CD4-positive, alpha-beta T cell treated with Interleukin-6 at 100 ng/mL for 8 hours (primary cell): ENCODE measurements at places on chromosomes 6 and 20.

DNA sequence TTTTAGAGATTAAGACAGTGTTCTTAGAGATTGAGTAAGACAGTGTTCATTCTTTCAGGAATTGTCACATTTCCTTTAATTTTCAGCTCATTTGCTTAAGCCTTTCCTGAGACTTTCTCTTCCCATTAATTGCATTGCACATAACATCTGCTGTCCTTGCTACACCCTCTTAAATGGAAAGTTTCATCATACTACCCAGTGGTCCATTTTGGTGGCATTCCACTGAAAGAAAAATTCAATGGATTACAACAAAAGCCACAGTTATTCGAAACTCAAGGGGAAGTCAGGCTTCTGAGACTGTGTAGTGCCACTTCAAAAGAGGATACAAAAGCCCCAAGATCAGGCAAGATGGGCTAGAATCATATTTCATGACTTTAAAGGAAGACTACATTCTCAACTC is 64.0 kb downstream of the RSPO3 start:
- DNase-seq, result no peak

DNA sequence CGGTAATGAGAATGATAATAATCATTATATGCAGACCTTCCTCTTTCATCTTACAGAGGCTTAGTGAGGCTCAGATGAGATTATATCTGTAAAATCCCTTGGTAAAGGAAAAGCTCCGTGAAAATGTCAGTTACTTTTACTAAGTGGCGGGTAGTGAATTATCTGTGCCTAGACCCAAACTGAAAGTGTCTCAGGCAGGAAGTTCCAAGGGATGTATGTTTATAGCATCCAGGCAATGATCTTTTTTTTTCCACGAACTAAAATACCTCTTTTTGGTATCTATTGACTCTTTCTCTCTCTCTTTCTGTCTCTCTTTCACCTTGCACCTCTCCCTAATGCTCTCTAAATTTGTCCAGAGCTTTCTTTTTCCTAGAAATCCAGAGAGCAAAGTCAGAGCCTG is 5.0 kb downstream of the TCF21 start:
- DNase-seq, result no peak

- no peak for DNase-seq
Observed at GRCh38 chr20:51893723-51894122, 91.4 kb upstream of the SALL4 start.

DNA sequence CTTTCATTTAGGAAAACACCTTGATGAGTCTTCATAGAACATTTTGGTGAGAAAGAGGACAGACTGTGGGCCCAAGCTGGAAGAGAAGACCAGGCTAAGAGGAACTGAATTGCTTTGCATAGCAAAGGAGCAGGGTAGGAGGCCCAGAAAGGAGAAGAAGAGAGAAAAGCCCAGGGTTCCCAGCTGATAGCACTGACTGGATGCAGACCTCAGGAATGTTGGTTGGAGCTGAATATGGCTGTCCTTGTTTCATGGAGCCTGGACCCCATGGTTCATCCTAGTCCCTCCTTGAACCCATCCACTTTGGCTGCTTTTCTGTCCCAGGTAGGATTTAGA is 18.0 kb upstream of the ZFAND3 start:
- no peak for DNase-seq

DNA sequence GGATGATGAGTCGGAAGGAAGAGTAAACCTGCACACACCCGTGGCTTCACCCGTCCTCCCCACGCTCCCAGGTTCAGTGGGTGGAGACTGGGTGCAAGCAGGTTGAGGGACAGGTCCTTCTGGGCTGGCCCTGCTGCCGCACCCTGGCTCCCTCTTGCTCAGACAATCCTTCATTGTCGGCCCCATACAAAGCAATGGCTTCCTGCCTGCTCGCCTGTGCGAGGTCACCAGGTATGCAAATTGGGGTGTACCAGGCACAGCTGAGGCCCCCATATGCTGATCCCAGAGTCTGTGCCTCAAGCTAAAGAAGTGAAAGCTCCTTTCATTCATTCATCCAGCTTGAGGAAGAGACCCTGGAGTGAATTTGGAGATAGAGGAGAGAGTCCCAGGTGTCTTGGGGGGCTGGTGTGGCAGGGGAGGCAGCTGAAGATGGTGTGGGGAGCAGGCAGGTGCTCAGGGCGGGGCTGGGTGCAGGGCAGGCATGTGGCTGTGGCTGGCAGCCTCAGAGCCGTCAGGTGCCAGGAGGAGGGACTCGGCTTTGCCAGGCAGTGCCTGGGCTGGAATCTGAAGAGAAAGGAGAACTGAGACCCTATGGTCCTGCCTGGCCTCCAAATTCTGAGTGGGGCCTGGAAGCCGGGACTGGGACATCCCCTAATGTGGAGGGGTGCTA is 4.7 kb downstream of the SLCO4A1 start:
- no peak for DNase-seq

GRCh38 chr6:135270676-135271536 is 89.8 kb downstream of the MYB start:
- no peak for DNase-seq

- DNase-seq, result no peak
Observed at GRCh38 chr6:81901551-81901966, 149.1 kb upstream of the TENT5A start.

- no peak for DNase-seq
Observed at GRCh38 chr6:159440911-159441703, 251.9 kb downstream of the SOD2 start.

- no peak for DNase-seq
Observed at GRCh38 chr6:151181706-151182363, 57.9 kb upstream of the AKAP12 start.

- peak; percentile 71 for DNase-seq
Observed at GRCh38 chr20:62716198-62716940, 7.7 kb downstream of the NTSR1 start.

DNA sequence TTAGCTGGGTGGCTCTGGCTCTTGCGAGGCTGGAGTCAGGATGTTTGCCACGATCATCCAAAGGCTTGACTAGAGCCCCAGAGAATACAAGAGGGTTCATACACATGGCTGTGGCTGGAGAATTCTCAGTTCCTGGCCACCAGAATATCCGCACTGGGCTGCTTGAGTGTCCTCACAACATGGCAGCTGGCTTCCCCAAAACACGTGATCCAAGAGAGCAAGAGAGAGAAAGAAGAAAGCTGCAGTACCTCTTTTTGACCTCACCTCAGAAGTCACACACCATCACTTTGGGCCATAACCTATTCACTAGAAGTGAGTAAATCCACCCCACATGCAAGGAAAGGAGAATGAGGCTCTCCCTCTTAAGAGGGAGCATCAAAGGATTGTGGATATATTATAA is 21.5 kb upstream of the BPIFB1 start:
- no peak for DNase-seq

- DNase-seq, result no peak
Observed at GRCh38 chr6:148535976-148536375, 193.3 kb downstream of the SASH1 start.

- DNase-seq, result no peak
Observed at GRCh38 chr6:63783096-63783495, 147.5 kb downstream of the PHF3 start.

- no peak for DNase-seq
Observed at GRCh38 chr6:1739680-1740079, 130.0 kb downstream of the FOXC1 start.

GRCh38 chr6:39005774-39006173 is 42.8 kb upstream of the GLP1R start:
- DNase-seq, result no peak

DNA sequence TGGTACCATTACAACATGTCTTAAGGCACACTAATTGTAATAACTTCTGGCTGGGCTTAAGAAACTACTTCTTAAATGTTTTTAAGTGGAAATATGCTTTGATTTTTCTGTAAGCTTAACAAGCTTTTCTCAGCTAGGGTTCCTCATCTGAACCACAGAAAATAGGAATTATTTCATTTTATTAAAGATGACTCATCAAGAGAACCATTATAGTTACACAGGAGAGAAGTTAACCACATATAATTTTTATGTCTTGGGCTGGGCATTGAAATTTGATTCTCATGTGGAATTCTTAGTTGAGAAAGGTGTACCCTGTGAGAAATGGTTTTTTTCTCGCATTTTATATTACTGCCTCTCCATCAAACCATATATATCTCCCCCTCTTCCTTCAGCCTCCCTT is 75.1 kb downstream of the QKI start:
- no peak for DNase-seq

DNA sequence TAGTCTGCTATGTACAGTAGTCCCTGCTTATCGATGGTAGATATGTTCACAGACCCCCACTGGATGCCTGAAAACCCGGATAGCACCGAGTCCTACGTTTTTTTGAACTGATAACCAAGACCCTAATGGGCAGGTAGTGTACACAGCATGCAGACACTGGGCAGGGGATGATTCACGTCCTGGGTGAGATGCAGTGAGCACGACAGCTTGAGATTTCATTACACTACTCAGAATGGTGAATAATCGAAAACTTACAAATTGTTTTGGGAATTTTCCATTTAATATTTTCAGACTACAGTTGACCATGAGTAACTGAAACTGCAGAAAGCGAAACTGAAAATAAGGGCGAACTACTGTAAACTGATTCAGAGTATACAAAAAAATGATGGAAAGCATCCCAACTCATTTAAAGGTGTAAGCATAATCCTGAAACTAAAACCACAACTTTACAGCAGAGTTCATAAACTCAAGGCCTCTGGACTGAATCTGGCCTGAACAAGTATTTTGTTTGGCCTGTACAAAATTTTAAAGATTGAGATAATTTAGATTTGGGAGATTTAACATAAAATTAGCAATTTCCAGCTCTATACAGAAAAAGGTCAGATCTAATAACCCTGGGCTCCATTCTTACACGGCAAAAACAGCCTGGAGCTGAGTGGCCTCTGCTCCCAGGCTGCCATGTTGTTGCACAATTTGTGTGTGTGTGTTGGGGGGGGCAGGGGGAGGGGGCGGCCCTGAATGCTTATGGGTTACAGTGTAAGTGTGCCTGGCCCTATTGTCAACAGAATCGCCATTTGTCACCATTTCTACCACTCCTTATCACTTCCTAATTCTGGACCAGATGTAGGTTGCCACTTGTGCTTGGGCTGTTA is 34.9 kb downstream of the RNF24 start:
- DNase-seq, result peak; percentile 29

GRCh38 chr6:52562911-52563310 is 13.9 kb downstream of the TRAM2 start:
- no peak for DNase-seq

DNA sequence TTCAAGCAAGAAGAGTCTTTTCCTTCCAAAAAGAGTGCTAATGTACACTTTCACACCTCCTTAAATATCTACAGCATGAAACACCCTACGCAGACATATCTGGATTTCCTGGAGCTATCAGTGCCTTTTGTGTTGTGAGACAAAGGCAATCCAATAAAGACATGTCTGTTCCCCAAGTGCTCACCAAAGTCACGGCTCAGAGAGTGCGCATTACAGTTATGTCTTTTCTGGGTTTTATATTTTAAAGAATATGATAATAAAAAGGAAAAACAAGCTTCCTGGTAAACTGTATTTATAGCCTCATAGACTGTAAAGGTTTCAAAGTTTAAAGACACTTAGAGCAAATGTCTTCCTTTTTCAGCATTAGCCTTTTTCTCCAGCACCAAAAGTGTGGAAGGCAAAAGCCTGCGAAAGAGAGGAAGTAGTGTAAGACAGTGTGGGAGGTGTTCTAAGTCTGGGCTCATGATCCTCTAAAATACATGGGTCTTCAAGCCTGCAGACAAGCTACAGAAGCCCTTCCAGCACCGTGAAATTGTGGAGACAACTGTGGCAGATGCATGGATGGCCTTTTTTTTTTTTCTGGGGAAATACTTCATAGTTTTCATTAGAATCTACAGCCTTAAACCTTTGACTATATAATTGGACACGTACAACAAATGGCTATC is 135.0 kb upstream of the SLC35B3 start:
- DNase-seq, result no peak

- DNase-seq, result peak; percentile 41
Observed at GRCh38 chr6:28258877-28259777, at the start of gene NKAPL. Gene NKAPL, plus strand, starts transcription at chr6:28259297. Its CDS starts 75 bp downstream, at chr6:28259372.

DNA sequence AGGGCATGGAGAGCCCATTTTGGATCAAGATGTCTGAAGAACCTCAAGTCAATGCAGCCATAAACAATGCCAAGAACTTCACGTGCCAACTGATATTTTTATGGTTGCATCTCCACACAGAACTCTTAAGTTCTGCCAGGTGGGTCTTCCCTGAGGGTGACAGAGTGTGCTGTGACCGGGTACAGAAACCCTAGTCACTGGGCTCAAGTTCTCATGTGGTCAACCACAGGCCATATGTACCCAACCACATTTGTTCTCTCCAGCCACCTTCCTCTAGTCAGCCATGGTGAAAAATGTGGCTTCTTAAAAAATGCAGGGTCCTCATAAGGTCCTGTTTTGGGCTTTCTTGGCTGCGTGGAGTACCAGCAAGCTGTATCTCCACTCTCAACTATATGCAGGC is 48.9 kb downstream of the CLIC5 start:
- DNase-seq, result no peak
